ENCODE measurements at places on chromosomes 1 and 21. TPM values are rescaled to one million over a fixed set of nuclear protein-coding genes. Genes with fewer than 3 reads are reported as not detected.

SCNM1 gene
- 20.1 TPM for total RNA-seq

HLCS gene
- 38.3 TPM for total RNA-seq

PIAS3 gene
- total RNA-seq, result 7.1 TPM

SPRR2A gene
- not detected for total RNA-seq

DMRTA2 gene
- not detected for total RNA-seq

ADAMTS4 gene
- 110 TPM for total RNA-seq

C2CD4D gene
- total RNA-seq, result not detected

HSF2BP gene
- total RNA-seq, result 0.96 TPM

S100A8 gene
- total RNA-seq, result not detected
